IPS DF 19.7 (cell line): ENCODE measurements at places on chromosomes 7 and 10.

DNA sequence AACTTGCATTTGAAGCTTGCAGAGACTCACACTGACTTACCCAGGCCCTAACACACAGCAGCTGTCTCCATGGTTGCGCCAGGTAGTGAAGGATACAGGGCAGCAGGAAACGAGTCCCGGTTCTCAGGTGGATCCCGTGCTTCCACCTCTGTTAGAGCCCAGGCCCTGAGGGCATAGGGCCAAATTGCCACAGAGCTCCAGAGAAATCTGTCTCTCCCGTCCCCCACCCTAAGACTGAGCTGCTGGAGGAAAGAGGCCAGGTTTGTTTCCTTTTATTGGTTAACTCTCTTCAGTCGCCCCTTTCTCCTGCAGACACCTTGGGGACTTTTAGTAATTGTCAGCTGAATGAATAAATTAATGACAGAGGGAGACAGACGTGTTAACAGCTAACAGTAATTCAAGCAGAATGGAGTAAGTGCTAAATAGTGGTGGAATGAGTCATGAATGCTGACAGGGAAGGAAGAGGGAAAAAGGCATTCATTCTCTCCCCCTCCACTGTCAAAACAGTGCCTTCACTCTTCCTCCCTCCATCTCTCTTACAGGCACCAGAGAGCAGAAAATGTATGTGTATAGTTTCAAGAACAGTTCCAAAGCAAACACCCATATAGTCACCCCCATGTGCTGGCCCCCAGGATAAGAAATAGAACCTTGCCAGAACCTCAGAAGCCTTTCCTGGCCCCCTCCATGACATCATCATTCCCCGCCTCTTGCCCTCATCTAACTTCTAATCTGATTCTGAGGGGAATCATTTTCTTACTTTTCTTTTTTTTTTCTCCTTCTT is 16.8 kb upstream of the DLG5 start:
- DNase-seq: no peak

DNA sequence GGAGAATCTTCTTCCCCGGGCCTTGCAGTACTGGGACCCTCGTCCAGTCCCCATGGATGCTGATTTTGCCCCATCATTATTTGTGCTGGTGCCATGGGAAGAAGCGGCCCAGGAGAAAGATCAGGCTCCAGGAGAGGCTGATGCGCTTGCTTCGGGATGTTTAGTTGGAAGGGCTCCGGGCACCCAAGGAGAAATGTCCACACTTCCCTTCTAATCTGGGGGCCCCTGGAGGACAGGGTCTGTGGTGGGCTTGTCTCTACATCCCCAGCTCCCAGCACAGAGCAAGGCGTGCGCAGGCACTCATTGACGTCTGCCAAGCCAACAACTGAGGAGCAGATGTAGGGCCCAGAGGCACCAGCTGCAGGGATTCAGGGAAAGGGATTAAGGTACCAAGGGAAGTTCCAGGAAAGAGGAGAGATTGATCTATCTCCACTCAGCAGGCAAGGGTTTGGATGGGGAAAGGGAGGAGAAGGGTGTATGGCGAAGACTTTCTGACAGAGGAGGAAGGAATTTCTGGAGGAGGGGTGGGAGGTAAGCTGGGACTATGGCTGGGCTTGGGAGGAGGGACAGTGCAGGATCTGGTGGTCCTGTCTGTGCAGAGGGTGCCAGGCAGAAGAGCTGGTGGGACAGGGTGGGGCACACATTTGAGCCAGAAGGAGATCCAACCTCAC is 38.7 kb upstream of the LEP start:
- DNase-seq: no peak

- DNase-seq: no peak
Observed at GRCh38 chr7:7181519-7182155, 707 bp upstream of the C1GALT1 start.

GRCh38 chr10:17454161-17455014 is at the start of gene ST8SIA6:
Gene ST8SIA6, minus strand, starts transcription at chr10:17454595. Its CDS starts 340 bp downstream, at chr10:17454255.
- DNase-seq: no peak

DNA sequence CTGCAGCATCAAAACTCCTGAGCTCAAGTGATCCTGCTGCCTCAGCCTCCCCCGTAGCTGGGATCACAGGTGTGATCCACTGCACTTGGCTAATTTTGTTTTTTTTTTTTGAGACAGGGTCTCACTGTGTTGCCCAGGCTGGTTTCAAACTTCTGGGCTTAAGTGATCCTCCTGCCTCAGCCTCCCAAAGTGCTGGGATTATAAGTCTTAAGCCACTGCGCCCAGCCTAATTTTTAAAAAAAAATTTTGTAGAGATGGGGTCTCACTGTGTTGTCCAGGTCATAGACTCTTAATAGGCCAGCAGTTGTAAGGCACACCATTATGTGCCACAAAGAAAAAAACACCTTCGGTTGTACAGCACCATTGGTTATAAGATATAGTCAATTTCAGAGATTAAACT is 122.4 kb downstream of the MAPK8 start:
- DNase-seq: no peak

- DNase-seq: no peak
Observed at GRCh38 chr10:114930320-114930719, 7.7 kb upstream of the TRUB1 start.

DNA sequence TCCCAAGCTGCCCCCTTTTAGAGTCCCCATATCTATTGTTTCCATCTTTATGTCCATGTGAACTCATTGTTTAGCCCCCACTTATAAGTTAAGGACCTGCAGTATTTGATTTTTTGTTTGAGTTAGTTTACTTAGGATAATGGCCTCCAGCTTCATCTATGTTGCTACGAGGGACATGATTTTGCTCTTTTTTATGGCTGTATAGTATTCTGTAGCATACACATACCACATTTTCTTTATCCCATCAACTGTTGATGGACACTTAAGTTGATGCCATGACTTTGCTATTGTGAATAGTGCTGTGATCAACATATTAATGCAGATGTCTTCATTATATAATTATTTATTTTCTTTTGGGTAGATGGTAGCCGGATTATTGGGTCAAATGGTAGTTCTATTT is 576.9 kb downstream of the ANKRD7 start:
- DNase-seq: no peak

DNA sequence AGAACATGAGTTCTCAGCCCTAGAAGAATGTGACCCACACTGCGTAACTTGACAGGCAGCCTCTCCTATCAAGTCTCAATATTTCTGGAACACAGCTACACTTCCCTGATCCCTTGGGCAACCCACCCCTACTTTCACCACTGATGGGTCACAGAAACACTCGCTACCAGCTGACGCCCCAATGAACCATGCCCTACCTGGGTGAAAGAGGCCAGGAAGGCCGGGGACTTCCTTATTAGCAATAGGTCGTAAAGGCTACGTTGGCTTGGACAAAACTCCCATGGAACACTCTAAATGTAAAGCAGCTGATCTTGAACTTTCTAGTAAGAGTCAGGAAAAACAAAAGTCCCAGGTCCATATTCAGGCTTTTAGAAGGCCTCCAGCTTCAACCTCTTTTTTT is 202.3 kb upstream of the KCTD7 start:
- DNase-seq: no peak

DNA sequence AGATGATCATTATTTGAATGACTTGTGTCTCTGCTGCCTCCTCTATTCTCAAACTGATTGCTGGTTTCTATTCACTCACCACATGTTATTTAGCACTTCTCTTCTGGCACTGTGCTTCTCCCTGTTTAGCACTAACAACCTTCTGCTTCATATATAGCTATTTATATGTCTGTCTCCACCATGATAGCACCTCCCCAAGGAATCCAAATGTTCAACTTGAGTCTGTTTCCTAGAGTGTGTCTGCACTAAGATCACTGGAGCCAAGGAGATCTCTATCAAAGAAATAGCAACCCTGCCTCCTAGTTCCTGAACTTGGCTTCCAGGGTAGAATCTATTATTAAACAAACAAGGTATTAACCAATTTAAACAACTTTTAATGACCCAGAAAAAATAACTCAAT is 104.5 kb downstream of the CYP26A1 start:
- no peak for DNase-seq

- DNase-seq: no peak
Observed at GRCh38 chr7:16774986-16775385, 21.4 kb downstream of the TSPAN13 start.

DNA sequence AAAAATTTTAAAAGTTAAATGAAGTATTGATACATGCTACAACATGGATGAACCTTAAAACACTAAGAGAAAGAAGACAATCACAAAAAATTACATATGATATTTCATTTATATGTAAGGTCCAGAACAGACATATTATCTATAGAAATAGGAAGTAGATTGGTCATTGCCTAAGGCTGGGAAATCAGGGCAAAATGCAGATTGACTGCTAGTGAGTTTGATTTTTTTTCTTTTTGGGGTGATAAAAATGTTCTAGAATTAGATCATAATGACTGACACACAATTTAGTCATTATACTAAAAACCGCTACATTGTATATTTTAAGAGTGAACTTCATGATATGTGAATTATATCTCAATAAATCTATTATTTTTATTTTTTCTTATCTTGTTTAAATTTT is 88.3 kb downstream of the CPEB3 start:
- no peak for DNase-seq

DNA sequence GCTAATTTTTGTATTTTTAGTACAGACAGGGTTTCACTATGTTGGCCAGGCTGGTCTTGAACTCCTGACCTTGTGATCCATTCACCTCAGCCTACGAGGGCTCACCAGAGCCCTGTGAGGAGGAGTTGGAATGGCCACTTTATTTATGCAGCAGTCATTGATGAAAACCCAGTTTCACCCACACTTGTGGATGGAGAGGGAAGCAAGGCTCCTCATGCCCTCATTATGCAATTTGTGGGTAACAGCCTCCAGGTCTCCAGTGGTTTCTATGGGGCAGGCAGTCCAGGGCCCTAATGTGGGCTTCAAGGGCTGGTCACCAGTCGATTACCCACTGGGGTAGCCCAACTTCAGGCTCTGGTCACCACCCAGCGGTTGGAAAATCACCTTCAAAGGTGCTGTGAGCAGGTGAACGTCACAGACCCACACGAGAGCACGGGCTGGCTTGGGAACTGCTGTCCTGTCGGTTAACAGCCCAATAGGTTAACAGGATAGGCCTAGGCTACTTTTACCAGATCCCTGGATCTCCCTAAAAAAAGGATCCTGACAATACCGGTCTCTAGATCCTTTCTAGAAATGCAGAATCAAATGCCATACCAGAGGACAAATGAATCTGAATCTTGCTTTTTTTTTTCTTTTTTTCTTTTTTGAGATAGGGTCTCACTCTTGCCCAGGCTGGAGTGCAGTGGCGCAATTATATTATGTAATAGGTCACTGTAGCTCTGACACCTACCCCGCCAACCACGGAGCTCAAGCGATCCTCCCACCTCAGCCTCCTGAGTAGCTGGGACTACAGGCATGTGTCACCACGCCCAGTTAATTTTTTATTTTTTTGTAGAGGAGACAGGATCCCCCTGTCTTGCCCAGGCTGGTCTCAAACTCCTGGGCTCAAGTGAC is 97.8 kb downstream of the SLC37A3 start:
- no peak for DNase-seq

- no peak for DNase-seq
Observed at GRCh38 chr7:132045002-132045401, 488.6 kb upstream of the PODXL start.

GRCh38 chr7:36958111-36958733 is 233.9 kb upstream of the AOAH start:
- no peak for DNase-seq

DNA sequence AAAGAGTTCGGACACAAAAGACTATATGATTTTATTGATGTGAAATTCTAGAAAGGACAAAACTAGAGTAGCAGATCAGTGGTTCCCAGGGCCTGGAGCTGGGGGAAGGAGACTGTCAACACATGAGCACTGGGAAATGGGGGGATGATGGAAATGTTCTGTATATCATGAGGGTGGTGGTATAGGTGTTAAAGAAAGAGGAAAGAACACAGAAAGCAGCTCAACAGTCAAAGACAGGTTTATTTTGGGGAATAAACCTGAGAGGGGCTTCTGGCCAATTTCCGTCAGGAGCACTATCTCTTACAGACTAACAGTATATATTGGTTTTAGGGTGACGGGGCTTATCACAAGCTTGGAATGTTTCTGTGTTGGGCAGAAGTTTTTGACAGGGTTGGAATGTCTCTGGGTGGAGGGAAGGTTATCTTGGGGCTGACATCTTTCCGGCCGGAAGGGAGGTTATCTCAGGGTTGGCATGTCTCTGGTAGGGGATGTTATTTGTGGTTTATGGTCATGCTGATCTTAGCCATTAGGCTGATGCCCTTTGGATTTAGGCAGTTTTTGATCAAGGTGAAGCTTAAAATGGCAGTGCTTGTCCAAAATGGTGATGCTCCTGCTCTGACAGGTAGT is 254.6 kb upstream of the NRP1 start:
- DNase-seq: no peak

- no peak for DNase-seq
Observed at GRCh38 chr10:110524859-110525232, 27.1 kb downstream of the DUSP5 start.

- no peak for DNase-seq
Observed at GRCh38 chr10:124081547-124082140, 11.8 kb downstream of the CHST15 start.

DNA sequence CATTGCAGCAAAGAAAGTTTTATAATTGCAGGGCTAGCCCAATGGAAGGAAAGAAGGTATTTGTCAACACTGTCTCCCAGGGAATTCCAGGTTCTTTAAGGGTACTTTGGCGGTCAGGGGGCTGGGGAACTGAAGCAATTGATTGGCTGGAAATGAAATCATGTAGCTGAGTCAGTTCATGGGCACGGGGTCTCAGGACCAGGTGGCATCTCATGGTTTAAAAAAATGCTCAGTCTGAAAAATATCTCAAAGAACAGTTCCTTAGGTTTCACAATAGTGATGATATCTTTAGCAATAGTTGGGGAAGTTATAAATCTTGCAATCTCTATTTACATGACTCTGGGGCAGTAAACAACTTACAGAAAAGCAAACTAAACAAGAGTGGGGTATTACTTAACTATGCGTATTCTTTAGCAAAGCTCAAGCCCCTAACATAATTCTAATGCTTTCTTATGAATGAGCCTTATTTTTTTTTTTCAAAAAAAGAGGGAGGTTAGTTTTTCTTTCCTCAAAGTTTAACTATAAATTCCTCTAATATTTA is 376.9 kb upstream of the NRG3 start:
- DNase-seq: no peak

DNA sequence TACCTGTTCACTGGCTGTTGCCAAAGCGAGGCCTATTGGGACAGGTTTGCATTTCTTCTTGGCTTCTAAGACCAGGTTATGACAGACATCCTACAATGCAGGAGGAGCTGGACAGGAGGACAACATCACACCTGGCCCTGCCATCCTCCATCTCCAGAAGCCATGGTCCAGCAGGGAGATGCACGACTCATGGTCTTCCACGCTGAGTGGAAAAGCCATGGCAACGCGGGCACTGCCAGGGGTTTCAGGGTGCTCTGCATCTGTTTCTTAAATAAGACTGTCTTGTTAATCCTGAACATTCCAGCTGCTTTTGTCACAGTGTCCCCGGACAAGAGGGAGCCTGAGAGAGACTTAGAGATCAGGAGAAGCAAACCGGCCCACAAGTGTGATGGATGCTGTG is 40.3 kb downstream of the CLRN3 start:
- no peak for DNase-seq

GRCh38 chr10:48526011-48526821 is 78.7 kb downstream of the ARHGAP22 start:
- no peak for DNase-seq

GRCh38 chr10:45421221-45422097 is 47.4 kb downstream of the ALOX5 start:
- no peak for DNase-seq
